COLO829 (cell line): ENCODE measurements at places on chromosomes 12 and 14.

- DNase-seq = no peak
Observed at GRCh38 chr12:1642513-1642912, 13.5 kb downstream of the WNT5B start.

GRCh38 chr12:130251236-130251780 is 86.4 kb upstream of the PIWIL1 start:
- no peak for DNase-seq

DNA sequence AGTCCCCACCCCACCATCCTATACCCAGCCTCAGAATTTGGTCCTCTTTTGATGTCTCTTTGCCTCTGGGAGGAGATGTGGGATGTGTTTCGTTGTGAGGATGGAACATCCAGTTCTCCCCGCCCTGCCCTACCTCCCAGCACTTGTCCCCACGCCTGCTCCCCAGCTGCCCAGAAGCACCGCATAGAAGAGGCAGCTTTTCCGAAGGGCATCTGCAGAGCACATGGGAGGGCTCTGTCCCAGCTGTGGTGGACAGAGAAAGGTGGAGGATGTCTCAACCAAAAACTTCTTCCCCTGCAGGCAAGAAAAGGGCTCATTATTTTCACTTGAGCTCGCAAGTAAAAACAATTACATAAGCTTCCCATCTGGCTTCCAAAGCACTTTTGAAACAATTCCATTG is 302.6 kb downstream of the PCNX1 start:
- no peak for DNase-seq

- no peak for DNase-seq
Observed at GRCh38 chr12:83473408-83474095, 786.8 kb downstream of the TMTC2 start.

DNA sequence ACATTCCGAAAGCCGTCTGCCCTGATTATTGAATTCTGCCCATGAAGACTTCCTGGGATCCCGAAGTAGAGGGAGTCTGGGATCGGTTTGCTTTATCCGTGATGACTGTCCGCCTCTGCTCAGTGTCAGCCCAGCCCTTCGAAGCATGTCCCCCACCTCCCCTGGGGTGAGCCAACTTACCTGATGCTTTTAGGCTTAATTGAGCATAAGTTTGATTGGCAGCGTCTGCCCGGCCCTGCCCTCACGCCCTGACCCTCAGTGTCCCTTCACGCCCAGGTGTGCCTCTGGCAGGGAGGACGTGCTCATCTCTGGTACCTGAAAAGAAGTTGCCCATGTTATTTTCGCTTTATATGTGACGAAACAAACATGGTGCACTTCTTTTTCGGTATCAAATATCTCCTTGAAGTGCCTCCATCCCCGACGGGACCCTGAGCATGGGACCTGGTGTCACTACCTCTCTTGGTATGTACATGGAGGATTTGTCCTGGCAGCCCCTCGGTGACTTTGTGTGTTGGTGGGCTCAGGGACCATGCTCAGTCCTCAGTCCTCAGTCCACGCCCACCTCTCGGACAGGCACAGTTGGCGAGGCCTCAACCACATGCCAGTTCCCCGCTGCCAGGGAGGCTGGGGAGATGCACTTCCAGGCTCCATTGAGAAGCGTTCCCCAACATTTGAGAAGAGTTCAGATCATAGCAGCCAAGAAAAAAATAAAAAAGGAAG is 130.1 kb upstream of the RTL1 start:
- no peak for DNase-seq

DNA sequence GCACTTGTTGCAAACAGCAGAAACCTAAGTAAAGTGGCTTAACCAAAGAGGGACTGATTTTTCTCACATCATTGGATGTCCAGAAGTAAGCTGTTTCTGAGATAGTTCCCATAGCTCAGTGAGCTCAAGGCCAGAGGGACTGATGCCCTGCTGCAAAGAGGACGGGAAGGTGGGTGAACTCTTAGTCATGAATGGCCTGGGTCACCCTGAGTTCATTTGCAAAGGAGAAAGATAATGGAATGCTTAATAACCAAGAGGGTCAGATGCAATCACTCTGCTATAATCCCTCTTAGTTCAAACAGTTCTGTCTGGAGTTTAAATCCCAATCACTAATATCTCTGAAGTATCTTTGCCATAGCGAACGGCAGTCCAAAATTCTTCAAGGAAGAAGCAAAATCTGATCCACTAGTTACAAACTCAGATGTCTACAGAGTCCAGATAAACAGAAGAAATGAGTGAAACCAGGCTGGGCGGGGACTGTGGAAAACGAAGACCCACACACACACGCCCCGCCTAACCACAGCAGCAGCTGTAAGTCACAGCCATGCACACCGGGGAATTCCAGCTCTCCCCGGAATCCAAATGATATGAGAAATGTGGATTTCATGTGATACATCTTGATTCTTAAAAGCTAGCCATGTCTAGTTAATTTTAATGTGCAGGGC is 289.5 kb downstream of the TMEM132D start:
- no peak for DNase-seq

DNA sequence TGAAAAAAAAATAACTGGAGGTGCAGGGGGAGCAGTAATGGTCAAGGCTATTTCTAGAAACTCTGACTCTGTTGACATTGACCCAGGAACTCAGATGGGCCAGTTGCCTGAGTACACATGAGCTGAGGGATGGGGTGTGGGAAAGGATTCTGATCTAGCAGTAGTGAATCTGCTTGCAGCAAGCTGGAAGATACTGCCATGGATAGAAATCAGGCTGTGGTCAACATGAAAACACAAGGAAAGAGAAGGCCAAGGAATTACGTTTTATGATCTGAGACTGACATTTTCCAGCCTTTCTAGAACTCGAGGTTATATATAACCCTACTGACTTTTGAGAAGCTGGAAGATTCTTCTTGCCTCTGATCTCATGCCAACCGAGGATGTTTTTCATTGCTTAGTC is 90.0 kb downstream of the ANO6 start:
- DNase-seq = no peak

GRCh38 chr12:9064201-9064814 is 51.4 kb downstream of the A2M start:
- DNase-seq = peak; percentile 54

- peak; percentile 35 for DNase-seq
Observed at GRCh38 chr12:95848575-95849388, 10.0 kb upstream of the SNRPF start.
